ENCODE measurements at places on chromosomes 6 and 20.

- DNase-seq = no peak
- H3K27ac ChIP-seq = no peak overlapping the region
- H3K36me3 ChIP-seq = no peaks in the 10 kb centered on the region
- H3K27me3 ChIP-seq = peaks cover 7% of the 10 kb centered on the region
- H3K4me3 ChIP-seq = no peak overlapping the region
Measured at GRCh38 chr6:33885132-33886057, 81.6 kb upstream of the MLN start.

DNA sequence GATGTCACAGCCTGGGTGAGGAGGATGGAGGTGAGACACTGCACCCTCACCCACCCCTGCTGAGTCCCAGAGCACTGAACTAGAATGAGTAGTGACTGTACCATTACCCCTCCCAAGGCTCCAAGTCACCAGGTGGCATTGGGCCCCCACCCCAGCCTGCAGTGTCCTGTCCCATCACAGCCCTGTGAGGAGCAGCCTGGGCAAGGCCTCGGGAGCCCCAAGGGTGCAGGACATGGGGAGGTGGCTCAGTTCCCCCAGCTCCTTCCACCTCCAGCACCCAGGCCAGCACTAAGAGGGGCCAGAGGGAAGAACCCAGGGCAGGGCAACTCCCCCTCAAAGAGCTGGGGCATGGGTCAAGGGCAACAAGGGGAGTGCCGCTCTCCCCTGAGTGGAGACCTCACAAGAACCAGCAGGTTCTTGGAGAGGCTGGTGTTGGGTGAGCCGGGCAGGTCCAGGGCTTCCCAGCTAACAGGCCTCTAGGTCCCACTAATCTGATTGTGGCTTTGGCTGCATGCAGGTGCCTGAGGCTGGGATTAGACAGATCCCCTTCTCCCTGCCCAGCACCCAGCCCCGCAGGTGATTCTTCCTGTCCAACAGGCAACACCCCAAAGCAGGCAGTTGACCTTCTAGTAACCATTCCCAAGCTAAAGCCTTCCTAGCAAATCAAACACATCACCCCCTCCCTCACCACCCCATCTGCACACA lies 2.6 kb downstream of the CST4 start:
- no peaks in the 10 kb centered on the region for H3K4me1 ChIP-seq
- no peak for DNase-seq
- no peaks in the 10 kb centered on the region for H3K36me3 ChIP-seq
- peaks cover 6% of the 10 kb centered on the region for H3K27me3 ChIP-seq
- no peak overlapping the region for H3K4me3 ChIP-seq

GRCh38 chr6:101163611-101164010 lies 229.9 kb upstream of the GRIK2 start:
- H3K27me3 ChIP-seq = no peaks in the 10 kb centered on the region
- H3K27ac ChIP-seq = no peak overlapping the region
- no peak for DNase-seq
- no peaks in the 10 kb centered on the region for H3K4me1 ChIP-seq
- H3K4me3 ChIP-seq = no peak overlapping the region

DNA sequence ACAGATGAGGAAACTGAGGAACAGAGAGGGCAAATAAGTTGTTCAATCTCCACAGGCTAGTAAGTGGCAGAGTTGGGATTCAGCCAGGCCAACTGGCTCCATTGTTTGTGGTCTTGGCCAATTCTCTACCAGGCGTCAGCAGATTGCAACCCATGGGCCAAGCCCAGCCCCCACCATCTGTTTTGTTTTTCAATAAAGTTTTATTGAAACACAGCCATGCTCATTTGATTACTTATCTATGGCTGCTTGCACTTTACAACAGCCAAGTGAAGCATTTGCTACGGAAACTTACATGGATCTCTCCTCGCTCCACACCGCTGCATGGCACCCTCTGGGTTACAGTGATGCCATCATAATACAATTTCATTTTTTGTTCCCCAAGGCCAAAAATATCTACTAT lies 90.8 kb downstream of the ZNF217 start:
- DNase-seq = no peak
- H3K36me3 ChIP-seq = no peaks in the 10 kb centered on the region
- H3K27ac ChIP-seq = no peak overlapping the region

Data from stimulated activated naive B cell treated with anti-CD40 and anti-IgM and Interleukin-4, amounts not matched to agents 10 μg/mL and 1 μg/mL and 100 μg/mL, for 72 hours (primary cell).